ENCODE measurements at places on chromosomes 2 and 18.

DNA sequence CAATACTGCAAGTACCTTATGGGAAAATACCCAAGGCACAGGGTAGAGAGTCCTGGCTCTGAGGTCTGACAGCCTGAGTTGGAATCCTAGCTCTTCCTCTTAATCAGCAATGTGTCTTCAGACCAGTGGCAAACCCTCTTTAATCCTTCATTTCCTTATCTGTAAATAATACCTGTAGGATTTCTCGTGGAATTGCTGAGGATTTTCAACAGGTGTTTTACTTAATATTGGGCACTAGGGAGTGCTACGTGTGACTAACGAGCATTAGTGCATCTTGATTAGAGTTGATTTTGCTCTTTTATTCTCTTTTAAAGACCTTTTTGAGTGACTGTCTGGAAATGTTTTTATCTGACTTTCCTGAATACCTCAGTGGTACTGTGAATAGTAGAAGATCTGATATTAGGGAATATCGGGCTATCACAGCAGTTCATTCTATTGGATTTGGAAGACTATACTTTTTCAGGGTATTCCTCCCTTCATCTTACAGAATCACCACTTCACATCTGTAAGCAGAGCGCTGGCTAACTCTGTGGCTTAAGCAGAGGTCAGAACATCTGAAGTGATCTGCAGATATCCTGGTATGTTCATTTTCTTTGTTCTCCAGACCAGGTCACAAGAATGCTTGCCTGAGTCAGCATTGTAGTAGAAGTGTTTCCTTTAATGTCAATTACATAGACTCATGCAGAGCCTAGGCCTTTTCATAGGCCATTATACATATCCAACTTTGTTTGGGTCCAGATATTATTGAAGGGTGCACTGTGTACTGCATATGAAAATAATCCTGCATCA, 49.1 kb downstream of the ARHGAP28 start:
- no peak for DNase-seq

DNA sequence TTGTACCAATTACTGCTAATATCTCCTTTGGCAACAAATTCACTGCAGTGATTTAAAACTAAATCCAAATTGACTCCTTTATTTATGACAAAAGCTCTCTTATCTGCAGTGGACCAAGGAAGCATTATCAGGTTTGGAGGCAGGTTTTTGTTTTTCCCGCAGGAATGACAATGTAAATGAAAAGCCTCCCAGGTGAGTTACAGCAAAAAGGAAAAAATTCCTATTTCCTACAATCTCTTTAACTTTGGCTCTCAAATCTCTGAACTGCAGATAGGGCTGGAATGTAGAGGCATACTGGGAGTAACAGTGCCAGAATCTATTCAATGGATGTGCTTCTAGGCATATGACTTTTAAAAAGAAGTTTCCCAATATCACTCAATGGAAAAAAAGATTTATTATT, 28.9 kb upstream of the LRP2 start:
- DNase-seq: no peak

- DNase-seq: no peak
Measured at GRCh38 chr18:49651033-49651432, 89.2 kb downstream of the LIPG start.

DNA sequence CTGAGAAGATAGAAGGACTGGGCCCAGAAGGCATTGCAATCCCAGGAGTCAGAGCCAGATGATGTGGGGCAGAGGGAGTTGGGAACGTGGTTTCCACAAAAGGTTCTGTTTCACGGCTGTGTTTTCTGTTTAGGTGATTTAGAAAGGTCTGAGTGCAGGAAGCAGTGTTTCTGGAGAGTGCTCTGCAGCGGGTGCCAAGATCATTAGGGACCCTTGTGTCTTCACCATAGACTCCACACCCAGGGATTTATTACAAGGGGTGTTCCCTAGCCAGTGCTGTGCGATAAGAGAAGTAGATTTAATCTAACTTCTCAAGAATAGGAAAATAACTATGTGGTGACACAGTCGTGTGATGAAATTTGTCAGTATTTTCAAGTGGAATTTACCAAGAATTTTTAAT, 221.1 kb upstream of the TPO start:
- DNase-seq: no peak

DNA sequence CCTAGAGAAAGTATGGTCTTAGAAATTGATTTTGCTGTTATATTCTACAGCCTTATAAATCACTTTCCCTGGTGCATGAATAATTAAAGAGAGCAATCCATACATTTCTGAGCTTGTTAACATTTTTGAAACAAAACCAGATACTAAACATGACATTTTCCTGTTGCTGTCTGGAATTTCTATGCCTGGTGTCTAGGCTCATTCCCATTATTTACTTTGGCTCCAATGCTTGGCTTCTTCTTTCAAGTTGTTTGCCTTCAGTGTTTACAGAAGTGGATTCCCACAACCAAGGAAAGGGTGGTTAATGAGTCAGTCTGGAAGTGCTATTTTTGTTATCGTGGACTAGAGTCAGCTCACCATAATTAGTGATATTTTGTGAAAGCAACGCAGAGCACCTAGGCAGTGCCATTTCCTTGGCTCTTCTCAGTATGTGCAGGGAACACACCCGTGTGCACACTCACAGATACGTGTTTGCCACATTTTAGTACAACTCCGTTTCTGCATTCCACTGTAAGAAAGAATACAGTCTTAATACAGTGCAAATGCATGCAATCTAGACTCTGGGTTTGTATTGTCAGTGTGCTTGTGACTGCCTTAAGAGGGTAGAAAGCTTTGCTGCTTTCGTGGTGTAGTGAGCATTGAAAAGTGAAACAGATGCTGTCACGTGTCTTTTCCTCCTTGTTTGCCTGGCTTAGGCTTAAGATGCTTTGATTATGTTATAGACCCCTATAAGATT, 185.0 kb upstream of the RASGRP3 start:
- DNase-seq: no peak
